ENCODE measurements at places on chromosomes 4 and X. TPM values are rescaled to one million over a fixed set of nuclear protein-coding genes. Genes with fewer than 3 reads are reported as not detected.

- peaks cover 23% of the 10 kb centered on the region for H3K4me1 ChIP-seq
- H3K36me3 ChIP-seq = no peaks in the 10 kb centered on the region
- no peaks in the 10 kb centered on the region for H3K27me3 ChIP-seq
- H3K27ac ChIP-seq = no peak overlapping the region
These were observed 58.5 kb downstream of the RTL9 start for GRCh38 chrX:110417128-110417527.

GRCh38 chr4:62394766-62395165, 1194.6 kb downstream of the ADGRL3 start:
- H3K36me3 ChIP-seq = no peaks in the 10 kb centered on the region
- no peak overlapping the region for H3K4me3 ChIP-seq
- no peak for DNase-seq
- no peak overlapping the region for H3K27ac ChIP-seq
- H3K4me1 ChIP-seq = no peaks in the 10 kb centered on the region

DNA sequence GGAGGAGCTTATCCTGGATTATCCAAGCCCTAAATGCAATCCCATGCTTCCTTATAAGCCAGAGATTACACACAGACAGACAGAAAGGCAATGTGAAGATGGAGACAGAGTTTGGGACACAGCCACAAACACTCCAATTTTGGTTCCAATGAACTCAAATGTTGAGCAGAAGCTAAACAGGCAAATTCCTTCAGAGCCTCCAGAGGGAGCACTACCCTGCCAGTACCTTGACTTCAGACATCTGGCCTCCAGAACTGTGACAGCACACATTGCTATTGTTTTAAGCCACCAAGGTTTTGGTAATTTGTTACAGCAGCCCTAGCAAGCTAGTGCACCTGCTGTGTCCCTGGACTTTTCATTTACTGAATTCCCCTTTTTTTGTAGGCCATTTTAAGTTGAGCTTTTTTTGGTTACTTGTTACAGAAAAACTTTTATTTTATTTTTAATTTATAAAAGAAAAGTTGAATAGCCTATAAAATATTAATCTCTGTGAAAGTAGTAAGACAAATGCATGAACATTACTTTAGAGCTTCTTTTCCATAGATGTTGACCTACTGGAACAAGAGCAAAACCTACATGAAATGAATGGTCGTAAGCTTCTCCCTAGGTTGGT, 33.4 kb upstream of the SRD5A3 start:
- H3K4me3 ChIP-seq = no peak overlapping the region
- DNase-seq = peak; percentile 39
- H3K27ac ChIP-seq = no peak overlapping the region
- no peaks in the 10 kb centered on the region for H3K27me3 ChIP-seq

- H3K36me3 ChIP-seq = no peaks in the 10 kb centered on the region
- DNase-seq = no peak
- peaks cover 16% of the 10 kb centered on the region for H3K4me1 ChIP-seq
- H3K4me3 ChIP-seq = no peak overlapping the region
These were observed 92.0 kb downstream of the PHEX start for GRCh38 chrX:22124098-22124497.

The LINC00632 gene
- not detected for total RNA-seq

The PLK4 gene
- total RNA-seq = 22.3 TPM

The GPR173 gene
- 0.68 TPM for total RNA-seq
